Ovary (tissue), 10 donors: ENCODE measurements at places on chromosomes 1 and 21.

DNA sequence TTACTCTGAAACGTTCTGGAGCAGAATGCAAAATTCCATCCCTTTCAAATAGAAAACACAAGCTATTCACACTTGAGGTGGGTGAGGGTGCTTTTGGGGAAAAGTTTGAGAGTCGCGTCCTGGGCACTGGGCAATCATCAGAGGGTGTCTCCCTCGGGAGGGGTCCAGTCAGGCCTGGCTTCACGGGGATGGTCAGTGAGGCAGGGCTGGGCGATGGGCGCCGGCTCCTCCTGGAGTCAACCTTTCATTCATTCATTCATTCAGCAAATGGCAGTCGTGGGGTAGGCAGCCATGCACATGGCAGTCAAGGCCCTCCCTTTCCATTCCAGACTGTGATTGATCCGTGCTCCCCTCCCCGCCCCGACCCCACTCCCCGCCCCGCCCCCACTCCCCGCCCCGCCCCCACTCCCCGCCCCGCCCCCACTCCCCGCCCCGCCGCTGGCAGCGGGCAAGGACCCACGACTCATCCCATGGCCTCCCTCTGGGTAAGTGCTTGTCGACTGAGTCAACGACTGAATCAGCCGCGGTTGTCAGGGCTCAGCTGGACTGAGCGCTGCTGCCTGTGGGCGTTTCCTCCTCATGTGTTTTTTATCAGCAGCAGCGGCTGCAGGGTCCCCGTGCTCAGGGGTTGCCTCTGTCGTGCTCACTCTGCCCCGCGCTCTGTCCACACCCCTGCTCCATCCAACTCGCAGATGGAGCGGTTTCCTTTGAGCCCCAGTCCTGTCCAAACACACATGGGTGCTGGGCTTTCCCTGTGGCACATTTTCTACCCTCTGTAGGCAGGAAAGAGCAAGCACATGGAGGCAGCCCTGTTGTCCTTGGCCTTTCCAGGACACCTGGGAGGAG, 12.5 kb upstream of the SPSB1 start:
- DNase-seq = no peak

GRCh38 chr1:172756024-172756423, 97.1 kb downstream of the FASLG start:
- DNase-seq = no peak

GRCh38 chr1:178243119-178243518, 149.2 kb downstream of the RASAL2 start:
- DNase-seq = no peak

GRCh38 chr1:34362949-34363348, 186.2 kb downstream of the C1orf94 start:
- no peak for DNase-seq

DNA sequence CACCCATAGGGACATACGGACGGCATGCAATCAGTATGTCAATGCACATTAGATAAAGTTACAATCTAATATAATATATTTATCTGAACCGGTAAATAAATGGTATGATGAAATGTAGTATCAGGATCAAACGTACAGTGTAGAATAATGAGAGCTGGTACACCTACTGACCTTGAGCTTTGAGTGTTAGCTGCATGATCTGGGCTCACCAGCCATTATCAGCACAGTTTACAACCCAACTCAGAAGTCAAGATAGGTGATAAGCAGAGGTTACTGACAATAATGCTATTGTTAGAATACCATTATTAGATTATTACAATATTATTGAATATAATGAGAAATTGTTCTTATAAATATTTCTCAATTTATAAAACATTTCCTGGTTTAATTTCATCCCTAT, 103.0 kb upstream of the ESRRG start:
- no peak for DNase-seq

- DNase-seq = no peak
Measured at GRCh38 chr1:31483012-31483946, 70.3 kb downstream of the SERINC2 start.

DNA sequence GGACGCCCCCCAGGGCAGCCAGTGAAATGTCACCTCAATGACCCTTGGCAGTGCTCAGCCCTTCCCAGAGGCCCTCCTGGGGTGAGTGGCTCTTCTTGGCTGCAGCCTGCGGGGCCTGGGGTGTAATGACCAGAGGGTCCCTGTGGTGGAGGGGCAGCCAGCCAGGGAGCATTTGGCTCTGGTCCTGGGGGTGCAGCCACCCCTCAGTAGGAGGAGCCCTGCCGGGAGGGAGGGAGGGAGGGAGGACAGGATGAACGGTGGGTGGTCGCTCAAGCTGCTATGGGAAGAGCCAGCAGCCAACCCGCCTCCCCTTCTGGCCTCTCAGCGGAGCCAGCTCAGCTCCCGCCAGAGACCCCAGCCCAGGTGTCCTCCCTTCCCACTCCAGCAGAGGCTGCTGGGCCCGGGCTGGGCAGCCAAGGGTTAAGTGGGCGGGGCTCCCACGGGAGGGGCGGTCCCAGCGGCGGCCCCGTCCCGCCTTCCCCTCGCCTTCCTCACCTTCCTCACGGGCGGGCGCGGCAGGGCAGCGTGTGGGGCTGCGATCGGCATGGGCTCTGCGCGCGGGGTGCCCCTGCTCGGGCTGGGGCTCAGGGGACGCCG, 9.0 kb upstream of the PLCH2 start:
- no peak for DNase-seq

DNA sequence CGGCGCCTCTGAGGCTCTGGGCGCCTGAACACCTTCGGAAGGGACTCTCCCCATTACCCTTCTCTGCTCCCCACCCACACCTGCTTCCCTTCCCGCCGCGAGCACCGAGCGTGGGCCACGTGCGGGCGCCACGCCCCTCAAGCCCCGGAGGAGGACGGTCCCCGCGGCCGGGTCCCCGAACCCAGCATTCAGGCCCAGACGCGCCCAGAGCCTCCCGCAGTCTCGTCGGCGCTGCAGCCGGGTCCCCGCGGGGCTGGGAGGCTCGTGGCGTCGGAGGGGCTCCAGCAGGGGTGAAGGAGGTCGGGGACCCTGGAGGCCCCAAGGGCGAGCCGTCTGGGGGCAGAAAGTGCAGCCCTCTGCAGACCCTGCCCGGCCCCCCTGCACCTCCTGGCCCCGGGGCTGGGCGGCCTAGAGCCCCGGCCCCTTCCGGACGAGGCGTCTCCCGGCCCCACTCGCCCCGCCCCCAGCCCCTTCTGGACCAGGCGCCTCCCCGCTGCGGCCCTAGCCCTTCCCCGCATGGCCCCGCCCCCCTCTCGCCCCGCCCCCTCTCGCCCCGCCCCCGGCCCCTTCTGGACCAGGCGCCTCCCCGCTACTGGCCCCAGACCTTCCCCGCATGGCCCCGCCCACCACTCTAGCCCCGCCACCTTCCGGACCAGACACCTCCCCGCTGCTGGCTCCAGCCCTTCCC, 378 bp upstream of the SMIM1 start:
- DNase-seq = peak; percentile 97

GRCh38 chr1:39214998-39215873, 10.7 kb downstream of the MACF1 start:
- DNase-seq = no peak

DNA sequence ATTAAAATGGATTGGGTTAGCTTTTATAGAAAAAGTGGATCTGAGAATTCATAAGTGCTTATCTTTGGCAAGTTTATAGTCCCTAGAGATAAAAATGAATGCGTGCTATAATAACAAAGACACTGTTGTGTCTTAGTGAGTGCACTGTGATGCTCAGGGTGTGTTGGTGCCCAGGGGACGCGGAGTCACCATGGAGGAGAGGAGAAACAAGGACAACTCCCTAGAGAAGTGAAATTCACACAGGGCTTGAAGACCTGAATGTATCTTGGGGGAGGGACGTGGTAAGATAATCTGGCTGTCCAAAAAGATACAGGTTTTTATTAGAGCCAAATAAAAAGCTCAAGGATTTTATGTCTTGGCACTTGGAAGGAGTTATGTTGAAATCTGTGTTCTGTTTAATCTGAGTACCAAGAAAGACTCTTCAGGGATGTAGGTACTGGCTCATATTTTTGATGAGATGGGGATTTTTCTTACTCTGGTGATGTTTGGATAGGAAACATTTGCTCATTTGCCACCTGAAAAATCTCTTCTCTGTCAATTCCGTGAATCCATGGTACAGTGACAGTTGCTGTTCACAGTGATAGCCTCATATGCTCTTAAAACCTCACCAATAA, 9.6 kb downstream of the SMYD2 start:
- DNase-seq = no peak

DNA sequence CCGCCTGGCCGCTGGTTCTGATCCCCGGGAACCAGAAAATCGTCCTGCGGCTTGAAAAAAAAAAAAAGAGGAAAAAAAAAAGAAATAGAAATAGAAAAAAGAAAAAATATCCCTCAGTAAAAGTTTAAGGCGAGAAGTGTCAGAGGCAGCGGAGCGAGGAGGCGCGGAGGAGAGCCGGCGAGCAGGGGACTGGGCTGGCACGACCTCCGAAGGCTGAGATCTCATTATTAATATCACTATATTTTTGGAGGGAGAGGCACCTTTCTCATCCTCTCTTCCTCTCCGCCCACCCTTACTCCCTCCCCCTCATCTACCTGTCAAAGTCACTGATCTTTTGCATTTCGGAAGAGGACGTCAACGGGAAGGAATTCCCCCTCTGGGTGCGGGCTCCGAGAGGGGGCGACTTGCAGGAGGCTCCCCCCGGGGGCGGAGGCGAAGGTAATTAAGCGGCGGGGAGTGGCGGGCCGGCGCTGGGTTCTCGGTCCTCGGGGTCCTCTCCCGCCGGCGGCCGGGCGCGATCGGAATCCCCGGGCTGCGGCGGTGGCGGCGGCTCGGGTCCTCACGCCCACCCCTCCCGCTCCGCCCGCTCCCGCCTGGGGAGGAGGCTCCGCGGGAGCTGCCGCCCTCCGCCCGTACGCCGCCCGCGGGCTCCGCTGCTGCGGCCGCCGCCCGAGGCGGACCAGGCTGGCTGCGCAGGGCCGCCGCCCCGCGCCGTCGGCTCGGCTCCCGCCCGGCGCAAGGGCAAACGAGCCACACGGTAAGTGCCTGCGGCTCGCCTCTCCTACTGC, at the start of gene NTNG1:
Gene NTNG1 (plus strand): TSS at position 337 of the 788 bp plus-strand sequence.
- no peak for DNase-seq

- DNase-seq = no peak
Measured at GRCh38 chr1:53135735-53136114, 6.7 kb downstream of the SLC1A7 start.

DNA sequence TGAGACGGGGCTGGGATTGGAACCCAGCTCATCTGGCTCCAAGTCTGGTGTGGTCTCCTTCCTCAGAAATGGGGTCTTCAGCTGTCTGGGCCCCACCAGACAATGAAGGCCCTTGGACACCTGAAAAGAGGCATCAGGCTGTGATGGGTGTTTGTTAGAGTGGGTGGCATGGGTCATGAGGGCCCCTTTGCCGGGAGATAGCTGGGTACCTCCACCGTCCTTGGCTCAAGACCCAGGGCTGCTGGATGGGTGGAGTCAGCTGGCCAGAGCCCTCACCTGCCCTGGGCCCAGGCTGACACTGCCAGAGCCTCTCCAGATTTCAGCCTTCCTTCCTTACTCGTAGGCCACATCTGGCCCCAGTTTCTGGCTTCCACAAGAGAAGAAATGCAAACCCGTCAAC, 13.4 kb upstream of the TTC22 start:
- DNase-seq = no peak

GRCh38 chr1:30770150-30770549, 12.6 kb upstream of the LAPTM5 start:
- DNase-seq = no peak

GRCh38 chr1:204207136-204207616, 6.6 kb downstream of the GOLT1A start:
- DNase-seq = peak; percentile 54

DNA sequence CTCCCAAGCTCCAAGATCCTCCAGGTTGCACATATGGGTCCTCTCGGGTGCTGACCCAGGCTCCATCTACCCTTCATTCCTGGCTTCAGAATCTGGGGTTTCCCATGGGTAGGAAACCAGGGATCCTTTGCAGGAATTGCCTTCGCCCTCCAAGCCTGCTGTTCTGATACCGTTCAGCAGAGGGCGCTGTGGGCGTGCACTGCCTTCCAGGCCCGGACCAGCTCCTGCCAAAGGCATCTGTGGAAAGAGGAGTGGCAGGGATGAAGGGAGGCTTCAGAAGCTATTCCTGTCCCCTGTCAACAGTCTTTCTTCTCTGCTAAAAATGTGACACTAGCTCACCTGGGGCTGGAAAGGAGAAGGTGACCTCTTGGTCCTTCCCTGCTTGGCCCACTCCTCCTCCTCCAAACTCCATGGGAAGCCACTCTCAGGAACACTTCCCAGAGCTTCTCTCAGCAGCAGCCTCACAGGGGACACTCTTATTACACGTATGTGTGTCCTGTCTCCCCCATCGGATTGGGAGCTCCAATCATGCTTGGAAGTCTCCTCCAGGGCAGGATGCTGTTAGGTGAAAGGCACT, 71.2 kb downstream of the VWA5B1 start:
- peak; percentile 75 for DNase-seq

DNA sequence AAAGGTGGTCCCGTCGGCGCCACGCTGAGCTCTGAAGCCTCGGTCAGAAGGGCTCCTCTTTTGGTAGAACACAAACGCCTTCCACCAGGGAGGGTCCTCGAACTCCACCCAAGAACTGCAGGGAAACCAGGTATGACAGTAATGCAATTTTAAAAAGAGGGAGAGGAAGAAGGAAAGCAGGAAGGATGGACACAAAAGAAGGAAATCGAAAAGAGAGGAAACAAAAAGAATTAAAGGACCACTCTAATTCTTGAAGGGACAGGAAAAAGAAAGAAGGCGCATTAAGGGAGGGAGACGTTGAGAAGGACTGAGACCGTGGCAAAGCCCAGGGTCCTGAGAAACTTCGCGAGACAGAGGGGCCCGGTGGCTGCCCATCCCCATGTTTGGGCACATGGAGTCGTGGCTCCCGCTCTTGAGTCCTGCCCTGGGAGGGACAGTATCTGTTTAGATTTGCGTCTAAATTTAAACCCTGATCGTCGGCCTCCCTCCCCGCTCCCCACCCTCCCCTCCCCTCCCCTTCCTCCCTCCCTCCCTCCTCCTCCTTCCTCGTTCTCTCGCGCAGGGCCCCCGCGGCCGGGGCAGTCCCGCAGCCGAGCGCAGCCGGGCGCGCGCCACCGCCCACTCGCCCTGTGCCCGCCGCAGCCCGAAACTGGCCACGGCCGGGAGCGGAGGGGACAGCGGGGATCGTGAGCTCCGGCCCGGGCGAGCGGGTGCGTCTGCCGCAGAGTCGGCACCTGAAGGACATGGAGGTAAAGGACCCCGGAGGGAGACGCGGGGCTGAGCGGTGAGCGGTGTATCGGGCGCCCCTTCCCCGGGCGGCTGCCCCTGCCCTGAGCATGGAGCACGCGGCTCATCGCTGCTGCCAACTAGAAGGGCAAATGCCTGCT, at the start of gene RCSD1:
Gene RCSD1 (plus strand): TSS at position 552 of the 887 bp plus-strand sequence. CDS start 192 bp downstream, at position 744.
- no peak for DNase-seq

DNA sequence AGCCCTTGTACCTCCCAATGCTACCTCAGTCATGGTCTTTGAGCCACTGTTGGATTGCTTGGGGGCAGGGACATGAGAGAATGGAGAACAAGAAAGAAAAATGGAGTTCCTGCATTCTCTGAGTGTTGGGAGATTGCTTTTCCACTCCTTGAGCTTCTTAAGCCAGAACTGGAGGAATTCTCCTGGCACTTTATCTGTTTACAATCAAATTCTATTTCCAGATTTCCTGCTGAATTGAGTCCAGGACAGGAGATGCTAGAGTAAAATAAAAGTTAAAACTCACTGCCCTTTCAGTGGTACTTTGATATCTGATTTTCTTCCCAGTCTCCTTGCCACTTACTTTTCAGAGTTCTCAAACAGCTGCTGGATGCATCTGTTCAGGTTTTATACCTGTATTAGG, 24.4 kb upstream of the DEPDC1 start:
- DNase-seq = no peak
